ENCODE measurements at places on chromosomes 3 and 15.

DNA sequence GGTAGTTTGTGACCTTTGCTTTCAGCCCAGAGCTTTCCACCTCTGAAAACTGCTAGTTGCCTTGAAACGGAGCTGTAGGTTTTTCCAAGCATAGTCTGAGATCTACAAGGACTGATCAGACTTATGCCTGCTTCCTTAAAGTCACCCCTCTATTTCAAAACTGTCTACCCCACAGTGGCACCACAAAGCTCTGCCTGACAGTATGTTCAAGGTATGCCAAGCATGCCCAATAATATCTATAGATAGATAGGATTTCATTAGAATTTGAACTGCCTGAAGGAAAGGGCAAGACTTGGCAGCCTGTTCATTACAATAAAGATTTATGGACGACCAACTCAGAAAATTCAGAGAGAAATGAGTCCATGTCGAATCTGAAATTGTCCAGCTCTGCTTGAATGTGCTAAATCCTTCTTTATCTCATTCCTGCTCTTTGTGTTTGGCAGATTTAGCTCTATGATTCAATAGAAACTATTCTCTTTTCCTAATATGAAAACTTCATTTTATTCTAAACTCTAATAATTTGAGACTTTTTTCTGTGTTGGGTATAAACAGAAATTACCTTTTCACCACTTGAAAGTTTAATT, 227.6 kb upstream of the TBC1D5 start:
- DNase-seq: no peak

DNA sequence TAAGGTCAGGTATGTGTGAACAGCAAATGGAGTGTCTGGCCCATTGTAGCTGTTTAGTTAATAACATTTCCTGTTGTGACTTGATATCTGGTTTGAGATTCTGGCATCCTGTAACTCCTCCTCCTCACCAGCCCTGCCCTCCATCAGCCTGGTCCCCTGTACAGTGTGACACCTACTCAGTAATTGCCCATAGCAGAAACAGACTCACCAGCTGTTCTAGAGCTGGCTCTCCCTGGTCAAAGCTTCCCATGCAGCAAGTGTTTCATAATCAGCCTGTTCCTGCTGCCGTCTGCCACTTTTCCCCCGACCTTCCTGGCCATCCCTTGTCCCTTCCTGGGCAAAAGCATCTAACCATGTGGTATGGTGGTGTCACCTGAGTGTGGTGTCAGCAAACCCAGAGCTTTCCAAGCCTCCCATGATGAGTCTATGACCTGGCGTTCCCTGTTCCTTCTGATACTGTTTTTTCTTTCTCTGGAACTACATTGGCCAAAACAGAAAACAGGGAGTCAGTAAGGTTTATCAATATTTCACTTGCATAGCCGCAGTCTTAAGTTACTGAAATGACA, 55.4 kb downstream of the B3GALNT1 start:
- no peak for DNase-seq

GRCh38 chr15:97979140-97979520, 18.6 kb downstream of the ARRDC4 start:
- DNase-seq: no peak

DNA sequence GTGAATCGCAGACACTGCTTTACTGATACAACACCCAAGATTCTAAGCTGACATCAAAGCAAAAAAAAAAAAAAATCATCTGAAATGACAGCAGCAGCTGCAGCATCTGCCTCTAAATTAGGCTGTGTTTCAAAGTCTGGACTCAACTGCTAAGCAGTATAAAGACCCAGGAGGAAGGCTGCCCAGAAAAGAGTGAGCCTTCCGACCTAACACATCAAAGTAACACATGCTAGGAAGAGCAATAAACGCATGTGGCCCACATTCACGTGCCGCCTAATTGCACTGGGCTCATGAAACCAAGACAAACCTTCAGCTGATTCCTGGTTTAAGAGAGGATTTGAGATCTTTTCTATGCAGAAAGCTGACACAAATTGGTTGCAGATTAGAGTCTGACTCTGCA, 317.1 kb downstream of the ZIC4 start:
- DNase-seq: no peak

GRCh38 chr3:42476225-42477125, 26.0 kb upstream of the VIPR1 start:
- no peak for DNase-seq

DNA sequence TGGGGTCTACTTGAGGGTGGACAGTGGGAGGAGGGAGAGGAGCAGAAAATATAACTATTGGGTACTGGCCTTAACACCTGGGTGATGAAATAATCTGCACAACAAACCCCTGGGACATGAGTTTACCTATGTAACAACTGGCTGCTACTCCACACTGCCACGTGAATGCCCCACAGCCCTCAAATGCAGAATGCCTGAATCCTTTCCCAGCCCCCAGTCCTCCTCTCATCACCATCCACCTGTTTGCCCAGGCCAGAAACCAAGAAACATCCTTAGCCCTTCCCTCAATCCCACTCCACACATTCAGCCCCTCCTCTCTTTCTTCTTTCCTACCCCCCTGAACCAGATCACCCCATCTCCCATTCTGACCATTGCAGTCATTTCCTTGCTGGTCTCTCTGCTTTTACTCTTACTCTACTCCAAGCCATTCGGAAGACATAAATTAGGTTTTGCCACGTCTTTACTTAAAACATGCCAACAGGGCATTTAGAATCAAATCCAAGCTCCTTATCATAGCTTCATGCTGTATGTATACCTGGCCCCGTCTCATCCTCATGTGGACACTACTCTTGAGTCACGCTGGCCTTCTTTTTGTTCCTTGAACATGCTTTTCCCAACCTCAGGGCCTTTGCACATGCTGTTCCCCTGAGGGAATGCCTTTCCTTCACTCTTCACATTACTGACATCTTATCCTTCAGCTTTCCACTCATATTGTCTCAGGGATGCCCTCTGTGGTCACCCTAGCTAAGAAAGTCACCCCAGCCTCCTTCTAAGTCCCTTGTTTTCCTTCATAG, 137.5 kb upstream of the ABHD17C start:
- DNase-seq: no peak

DNA sequence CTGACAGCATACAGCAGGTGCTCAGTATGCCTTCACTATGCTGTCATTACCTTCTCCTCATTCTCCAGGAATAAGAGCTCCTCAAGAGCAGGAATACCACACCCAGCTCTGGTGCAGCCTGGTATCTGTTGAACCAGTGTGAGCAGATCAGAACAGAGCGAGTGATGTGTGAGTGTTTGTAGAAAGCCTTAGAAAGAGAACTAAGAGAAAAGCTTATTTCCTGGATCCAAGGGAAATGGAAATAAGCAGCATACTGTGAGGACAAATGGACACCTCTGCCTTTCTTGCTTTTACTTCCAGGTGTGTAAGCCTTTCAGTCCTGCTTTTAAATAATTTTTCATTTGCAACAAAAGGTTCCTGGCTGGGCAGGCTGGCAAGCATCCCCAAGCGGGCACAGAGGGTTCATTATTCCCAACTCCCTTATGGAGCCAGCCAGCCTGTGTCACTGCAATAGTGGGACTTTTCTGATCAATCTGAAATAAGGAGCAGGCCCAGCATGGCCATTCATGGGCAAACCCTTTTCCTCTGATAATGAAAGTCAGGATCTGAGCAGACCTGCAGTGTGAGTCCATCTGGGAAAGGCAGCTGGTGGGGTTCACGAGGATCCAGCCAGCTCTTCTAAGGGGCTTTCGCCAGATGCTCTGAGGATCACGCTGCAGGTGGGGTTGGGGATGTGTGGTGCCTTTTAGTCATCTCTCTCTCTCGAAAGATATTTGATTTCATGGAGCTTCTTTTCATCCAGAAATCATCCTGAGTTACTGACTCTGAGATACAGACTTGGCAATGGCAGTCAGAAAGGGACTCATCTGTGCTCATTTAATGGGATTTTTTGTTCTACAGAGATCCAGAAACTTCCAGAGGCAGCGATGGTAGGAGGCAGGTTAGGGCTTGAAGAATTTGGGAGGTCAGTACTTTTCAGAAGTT, 594.9 kb upstream of the CFAP20DC start:
- DNase-seq: no peak

DNA sequence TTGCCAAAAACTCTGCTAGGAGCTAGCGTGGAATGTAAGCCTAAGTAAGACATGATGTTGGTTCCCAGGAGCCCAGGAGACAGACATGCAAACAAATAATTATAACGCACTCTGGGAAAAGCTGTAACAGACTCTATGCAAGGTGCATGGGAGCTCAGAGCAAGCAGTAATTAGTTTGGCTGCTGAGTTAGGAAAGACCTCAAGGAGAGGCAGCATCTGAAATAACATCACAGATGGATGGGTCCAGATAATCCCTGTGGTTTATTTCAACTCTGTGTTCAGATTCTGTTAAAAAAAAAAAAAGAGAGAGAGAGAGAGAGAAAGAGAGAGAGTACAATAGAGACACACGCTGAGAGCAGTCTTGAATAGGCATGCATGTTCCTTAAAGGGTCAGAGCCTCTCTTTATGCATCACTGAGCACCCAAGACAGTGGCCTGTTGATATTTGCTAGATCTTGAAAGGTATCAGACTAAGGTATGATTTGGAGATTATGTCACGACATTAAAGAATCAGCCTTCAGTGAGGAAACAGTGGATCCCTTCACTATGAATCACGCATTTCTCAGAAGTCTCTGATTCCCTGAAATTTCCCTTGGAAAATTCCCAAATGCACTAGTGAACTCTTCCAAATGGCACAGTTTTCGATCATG, 124.4 kb upstream of the LIPC start:
- no peak for DNase-seq

DNA sequence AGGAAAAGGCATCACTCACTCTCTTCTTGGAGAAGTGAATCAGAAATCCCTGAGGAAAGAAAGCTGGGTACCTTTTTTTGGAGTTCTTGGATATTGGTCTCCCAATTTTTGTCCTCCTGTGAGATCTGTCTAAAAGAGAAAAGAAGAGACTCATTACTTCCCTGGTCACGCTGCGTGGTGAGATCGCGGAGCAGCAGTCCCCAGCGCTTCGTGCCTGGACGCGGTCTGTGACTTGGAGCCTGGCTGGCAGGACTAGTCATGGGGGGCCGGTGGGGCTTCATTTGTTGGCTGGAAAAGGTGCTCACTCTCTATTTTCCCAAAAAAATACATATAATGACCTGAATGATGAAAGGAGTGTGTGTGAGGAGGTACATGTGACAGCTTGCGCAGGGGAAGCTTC, 144.0 kb downstream of the OCA2 start:
- no peak for DNase-seq

- peak; percentile 64 for DNase-seq
Observed at GRCh38 chr3:38805765-38806386, 10.1 kb downstream of the SCN10A start.

DNA sequence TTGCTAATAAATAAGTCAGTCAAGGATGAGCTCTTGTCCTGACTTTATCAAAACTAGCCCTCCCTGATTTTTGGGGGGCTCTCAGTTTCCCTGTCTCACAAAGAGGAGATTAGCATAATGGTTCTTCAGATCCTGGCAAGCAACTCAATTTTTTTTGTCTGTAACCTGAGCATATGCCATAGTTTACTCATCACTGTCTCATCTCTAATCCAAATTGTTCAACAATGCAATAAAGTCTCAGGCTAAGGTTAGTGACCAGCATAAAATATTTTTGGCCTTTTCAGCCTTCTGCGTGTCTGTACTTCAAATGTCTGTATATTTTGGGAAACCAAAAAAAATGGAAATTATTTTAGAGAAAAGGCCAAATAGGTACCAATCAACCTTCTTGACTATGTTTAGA, 465.6 kb upstream of the TPRG1 start:
- no peak for DNase-seq

DNA sequence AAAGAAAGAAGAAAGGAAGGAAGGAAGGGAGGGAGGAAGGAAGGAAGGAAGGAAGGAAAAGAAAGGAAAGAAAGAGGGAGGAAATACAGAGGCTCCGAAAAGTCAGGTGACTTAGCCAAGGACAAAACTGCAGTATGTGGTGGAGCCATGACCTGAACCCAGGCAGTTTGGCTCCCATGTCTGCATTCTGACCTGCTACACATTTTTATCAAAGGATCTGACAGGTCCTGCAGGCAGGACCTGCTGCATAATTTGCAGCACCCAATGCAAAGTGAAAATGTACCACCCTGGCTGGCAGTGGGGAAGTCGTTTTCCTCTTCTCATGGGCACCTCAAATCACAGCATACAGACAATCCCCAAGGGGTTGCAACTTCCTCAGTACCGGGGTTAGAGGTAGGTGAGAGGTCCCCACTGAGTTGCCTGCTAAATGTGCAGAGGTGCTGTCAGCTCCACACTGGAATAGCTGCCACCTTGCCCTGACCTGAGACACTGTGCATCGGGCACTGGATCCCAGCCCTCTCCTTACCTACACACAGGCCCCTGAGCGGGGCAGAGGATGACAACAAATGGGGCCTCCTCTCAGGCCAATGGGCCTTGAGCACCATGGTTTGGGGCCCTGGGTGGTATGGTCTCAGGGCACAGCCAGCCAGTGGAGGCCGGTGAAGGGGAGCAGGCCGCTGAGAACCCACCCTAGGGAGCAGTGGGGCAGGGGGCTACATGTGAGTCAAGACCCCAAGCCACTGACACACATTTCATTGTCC, 175.1 kb downstream of the SHQ1 start:
- DNase-seq: no peak

GRCh38 chr3:141085343-141086070, 34.4 kb downstream of the SPSB4 start:
- DNase-seq: no peak

DNA sequence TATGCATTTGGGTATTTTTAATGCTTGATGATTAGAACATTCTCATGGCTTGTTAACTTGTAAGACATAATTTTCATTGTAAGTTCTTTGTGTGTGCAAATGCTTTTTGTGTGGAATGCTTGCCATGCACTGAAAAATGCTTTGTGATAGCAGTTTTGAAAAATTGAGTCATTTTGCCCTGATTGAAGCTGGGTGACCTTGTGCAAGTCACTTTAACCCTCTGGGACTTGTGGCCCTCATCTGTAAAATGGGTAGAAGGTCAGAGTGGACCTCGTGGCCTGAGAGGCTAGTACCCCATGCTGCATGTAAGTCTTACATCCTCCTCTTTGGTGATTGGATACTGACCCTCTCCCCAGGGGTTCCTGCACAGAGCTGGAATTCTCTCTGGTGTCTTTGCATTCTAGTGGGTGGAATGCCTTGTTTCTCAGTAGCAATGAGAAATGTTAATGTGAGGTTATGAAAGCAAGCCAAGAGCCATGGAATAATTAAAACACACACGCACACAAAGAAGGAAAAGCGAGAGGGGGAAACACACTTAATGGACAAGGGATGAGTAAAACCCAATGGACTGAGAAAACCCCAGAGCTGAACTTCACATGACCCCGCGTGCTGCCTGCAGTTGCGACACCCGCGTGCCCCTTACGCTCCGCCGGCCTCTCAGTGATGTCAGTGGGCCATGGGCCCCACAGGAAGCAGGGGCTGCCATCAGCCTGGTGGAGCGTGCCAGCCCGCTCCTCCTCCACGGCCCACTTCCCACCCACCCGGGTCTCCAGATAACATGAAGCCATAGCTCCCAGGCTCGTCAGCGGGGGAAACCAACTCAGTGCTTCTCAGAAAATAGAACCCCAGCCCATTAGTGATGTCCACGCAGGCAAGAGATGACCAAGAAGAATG, 44.0 kb downstream of the SMAD3 start:
- no peak for DNase-seq

DNA sequence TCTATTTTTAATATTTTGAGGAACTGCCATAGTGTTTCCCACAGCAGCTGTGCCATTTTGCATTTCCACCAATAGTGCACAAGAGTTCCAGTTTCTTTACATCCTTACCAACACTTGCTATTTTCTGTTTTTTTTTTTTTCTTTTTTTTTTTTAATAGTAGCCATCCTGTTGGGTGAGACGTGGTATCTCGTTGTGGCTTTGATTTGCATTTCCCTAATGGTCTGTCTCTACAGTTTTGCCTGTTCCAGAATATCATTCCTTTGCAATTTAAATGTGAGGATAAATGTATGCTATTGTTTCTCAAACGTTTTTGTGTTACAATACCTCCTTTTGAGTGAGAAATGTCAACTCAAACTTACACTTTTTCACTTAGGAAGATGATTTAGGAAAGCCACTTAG, 22.4 kb downstream of the RCN2 start:
- DNase-seq: no peak
